ENCODE measurements at places on chromosomes 1 and 21.
A peak's percentile ranks its signal among the peaks of the same experiment; 100 is the strongest.

DNA sequence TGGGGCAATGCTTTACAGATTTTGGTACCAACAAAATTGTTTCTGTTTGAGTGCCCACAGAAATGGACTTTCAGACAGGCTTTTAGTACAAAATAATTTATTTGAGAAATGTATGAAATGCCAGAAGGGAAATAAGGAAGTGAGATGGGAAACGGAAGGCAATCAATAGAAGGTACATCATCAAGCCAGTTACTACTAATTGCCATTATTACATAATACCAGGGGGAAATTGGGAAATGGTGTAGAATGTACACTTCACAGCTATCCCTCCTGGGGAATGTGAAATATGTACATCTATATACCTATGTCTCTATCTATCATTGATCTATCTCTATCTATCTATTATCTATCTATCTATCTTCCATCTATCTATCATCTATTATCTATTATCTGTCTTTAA, 264.6 kb upstream of the B3GALT2 start:
- DNase-seq: no peak

- DNase-seq: no peak
These were observed 1.9 kb downstream of the ADARB1 start for GRCh38 chr21:45076245-45076711.

DNA sequence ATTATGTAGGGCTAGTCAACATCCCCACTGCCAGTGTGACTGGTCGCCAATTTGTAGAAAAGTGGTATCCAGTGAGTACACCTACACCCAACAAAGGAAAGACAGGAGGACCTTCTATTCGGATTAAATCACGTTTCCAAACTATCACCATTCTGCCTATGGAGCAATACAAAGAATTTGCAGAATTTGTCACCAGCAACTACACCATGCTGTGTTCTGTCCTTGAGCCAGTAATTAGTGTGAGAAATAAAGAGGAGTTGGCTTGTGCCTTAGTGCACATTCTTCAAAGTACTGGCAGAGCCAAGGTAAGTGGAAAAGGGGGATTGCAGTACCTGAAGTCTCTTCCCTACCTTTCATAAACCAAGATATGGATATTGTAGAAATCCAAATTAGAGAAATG, 53.8 kb downstream of the CLEC20A start:
- no peak for DNase-seq

GRCh38 chr1:219903353-219903871, 24.9 kb downstream of the SLC30A10 start:
- DNase-seq: no peak

DNA sequence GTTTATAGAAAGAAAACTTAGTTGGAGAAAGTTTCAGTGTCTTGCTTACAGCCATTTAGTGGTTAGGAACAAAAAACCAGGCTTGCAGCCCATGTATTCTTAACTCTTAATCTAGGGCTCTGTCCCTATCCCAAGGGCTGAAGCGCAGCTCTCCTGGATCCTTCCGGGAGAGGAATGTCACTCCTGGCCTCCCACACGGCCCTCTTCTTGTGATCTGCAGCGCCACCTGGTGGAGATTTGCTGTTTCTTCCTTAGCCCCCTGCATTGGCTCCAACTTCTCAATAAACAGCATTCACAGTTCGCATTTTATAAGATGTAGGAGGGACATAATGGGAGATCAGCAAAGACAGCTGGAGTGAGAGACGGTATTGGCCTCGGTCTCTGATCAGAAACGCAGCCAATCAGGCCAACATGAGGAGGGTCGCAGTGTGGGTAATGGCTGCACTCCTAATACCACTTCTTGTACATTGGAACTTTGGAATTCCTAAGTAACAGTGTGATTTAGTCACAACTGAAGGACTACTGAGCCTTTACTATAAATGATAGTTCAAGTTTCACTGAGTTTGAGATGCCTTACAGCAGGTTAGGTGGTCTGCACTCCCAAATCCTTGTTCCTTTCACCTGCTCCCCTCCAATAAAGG, 283.4 kb downstream of the ASTN1 start:
- DNase-seq: peak; percentile 13

- DNase-seq: no peak
These were observed 2.1 kb downstream of the ARHGEF2 start for GRCh38 chr1:155976062-155976912.

- no peak for DNase-seq
These were observed 465 bp upstream of the HSPB7 start for GRCh38 chr1:16018308-16018707.

GRCh38 chr21:29664615-29665014, 275.2 kb downstream of the GRIK1 start:
- no peak for DNase-seq

- no peak for DNase-seq
These were observed 315.4 kb downstream of the MATN1 start for GRCh38 chr1:30407865-30408580.

- DNase-seq: no peak
These were observed 37.7 kb downstream of the CEP170 start for GRCh38 chr1:243217349-243217748.

GRCh38 chr1:88455621-88456256, 228.3 kb upstream of the PKN2 start:
- DNase-seq: no peak

DNA sequence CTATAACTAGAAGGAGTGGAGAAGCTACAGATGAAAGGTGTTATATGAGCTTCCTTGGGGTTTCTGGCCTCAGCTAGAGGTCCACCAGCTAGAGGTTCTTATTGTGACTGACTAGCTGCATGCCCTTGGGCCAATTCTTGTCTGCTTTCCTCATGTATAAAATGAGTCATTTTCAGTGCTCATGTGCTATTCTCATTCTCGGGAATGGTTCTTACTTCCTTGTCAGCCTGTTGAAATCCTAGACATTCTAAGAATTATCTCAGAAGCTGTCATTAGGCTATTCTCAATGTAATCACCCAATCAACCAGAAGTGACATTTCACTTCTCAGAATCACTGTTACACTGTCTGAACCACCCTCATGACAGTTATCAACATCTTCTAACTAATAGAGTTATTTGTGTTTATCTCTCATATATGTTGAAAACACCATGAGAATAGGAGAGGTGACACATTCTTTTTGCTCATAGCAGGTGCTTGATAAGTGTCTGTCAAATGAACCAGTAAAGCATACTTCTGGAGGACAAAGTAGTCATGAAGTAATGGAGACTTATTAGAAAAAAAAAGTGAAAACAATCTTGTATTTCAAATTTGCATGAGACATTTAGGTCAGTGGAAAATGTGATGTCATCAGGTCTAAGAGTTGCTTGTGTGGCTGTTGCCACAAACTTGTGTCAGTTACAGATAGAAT, 122.8 kb upstream of the IVNS1ABP start:
- DNase-seq: peak; percentile 75

DNA sequence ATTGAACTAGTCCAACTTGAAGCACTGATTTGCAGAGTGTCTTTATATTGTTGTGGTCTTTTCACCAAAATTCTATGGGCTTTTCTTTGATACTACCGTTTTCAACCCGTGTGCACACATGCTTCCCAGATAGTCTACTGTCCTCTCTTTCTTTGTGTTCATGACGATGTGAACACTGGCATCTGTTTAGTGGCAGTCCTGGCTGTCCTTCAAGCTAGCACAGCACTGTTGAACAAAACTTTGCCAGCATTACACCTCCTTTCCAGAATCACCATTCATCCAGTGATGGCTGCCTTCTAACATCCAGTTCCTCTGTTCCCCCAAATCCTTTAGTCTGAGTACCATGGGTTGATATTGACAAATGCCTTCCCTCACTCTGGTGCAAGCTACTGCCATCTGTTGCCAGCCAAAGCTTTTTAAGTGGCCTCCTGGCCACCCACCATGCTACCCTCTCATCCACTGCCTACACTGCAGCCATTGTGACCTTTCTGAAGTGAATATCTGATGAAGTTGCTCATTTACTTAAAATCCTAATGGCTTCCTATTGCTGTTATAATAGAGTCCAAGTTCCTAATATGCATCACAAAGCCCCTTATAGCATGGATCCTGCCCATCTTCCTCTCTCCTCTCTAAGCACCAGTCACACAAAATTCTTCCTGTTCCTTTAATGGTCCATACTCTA, 94.3 kb downstream of the NIBAN1 start:
- no peak for DNase-seq

DNA sequence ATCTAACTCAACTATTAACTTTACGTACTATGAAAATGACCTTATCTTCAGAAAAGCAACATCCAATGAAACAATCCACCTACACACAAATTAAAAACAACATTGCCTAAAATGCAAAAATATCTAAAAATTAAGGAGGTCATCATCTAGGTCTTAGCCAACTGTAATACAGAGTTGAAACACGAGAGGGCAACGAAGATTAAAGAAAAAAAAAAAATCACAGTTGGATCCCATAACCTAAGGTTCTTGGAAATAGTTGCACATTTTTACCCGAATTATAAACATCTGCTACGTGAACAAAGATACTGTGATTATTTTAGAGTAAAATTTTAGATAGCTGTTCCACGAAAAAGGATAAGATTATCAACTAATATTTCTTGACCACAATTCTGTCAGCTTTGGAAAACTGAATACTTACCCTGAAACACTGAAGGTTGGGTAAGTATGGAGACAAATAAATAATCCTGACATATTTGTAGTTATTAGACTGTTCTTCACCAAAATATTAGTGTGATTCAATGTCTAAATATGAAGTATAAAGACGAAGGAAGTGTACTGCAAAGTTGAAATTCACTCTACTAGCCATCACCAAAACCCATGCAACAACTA, 88.0 kb upstream of the AK4 start:
- DNase-seq: no peak

DNA sequence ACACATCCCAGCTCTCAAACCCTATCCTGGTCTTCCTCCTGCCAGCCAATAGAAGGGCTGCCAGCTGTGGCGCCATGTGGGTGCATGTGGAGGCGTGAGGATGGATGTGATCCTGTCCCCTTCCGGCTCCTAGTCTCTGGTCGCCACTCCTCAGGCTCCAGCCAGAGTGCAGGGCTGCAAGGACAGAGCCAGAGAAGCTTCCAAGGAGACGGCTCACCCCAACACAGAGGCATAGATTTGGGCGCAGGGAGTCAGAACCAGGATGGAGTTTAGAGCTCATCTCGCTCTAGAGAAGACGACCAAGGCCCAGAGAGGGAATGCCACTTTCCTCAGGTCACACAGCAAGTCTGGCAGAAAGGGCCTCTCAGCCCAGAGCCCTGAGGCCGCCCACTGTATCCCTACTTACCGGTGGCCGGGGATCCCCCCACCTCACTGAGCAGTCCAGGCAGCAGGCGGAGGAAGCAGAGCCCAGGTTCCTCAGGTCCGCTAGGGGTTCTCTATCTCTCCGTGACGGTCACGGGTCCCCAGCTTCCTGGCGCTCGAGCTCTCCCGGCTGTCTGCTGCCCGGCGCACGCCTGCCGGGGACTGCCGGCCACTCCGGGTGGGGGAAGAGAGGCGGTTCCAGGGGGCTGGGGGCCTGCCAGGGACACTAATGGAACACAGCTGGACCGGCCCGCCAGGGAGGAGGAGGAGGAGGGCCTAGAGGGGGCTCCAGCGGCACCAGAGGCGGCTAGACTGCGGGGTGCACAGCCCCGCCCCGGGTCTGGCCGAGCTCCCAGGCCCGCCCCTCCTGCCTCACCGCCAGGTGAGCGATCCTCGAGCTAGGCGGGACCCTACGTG, at the start of gene COL16A1:
TSS of gene COL16A1 (minus strand) at position 587 of the 840 bp plus-strand sequence. CDS start 1,824 bp downstream, outside the sequence.
- no peak for DNase-seq

- no peak for DNase-seq
These were observed 143.4 kb downstream of the ZZZ3 start for GRCh38 chr1:77538956-77539518.

DNA sequence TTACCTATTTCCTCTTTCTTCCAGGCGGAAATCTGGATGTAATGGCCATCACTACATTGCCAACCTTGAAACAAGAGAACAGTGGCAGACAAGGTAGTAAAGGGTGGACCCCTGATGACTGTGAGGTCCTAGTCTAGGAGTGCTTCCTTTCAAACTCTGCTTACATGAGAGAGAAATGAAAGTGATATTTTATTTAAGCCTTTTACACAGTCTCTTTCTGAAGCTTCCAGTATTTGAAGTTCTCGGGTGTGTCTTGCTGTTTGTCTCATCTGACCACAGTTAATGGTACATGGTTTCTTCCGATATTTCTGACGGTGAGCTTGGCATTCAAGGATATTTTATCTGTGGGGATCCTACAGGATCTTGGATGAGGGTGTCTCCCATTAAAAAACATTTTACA, 215.2 kb downstream of the SLC45A1 start:
- DNase-seq: no peak

GRCh38 chr1:22526098-22526497, 37.2 kb upstream of the EPHA8 start:
- DNase-seq: no peak

GRCh38 chr1:115312742-115313141, 25.3 kb downstream of the NGF start:
- no peak for DNase-seq

- DNase-seq: no peak
These were observed 34.4 kb downstream of the NUCKS1 start for GRCh38 chr1:205715628-205716027.

- no peak for DNase-seq
These were observed 83.1 kb downstream of the INTS7 start for GRCh38 chr1:211952299-211952698.

GRCh38 chr1:6108937-6109614, 63.4 kb downstream of the KCNAB2 start:
- no peak for DNase-seq

- no peak for DNase-seq
These were observed 12.8 kb downstream of the WDR3 start for GRCh38 chr1:117942293-117942692.

DNA sequence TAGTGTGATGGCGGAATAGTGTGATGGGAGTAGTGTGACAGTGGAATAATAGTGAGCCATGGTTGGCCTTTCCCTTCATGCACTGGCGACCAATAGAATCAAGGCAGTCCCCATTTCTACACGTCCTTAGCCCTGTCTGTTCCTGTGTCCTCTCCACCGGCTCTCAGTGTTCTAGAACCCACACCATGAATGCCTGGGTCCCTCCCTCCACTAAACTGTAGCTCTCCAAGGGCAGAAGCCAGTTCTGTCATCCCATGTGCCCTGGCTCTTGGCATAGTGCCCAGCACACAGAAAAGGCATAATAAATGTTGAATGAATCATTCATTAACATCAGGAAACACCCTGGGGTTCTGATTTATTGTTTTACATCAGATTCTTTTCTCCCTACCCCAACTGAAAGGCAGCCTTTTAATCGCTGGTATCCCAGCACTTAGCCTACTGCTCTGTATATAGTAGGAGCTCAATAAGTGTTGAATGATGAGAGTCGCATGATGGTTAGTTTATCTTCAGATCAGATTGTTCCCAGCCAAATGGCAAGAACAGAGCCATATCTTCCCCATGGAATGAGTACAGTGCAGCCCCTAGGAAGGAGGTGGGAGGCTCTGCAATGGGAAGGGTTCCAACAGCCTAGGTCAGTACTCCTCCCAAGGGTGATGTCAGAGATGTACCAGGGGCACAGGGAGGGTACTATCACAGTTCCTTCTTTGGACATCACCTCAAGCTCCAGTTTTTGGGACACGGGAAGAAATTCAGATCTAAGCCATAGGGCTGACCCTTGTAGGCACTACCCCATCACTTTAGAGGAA, 325.7 kb downstream of the HHAT start:
- DNase-seq: no peak

DNA sequence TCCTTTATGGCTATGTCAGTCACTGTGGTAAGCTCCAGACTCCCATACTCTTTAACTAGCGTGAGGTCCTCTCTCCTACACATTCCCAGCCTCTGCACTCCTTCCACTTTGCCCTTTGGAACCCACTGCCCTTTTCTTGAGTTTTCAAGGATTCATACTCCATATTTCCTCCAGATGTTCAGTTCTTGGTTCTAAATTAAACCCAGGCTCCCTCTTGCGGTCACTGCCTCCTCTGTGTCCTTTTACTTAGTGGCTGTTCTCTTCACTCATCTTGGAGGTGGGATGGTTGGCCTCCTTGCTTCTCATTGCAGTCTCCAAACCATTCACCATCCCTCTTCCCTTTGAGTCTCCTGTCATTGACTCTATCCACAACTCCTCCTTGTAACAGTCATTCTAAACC, 208.1 kb downstream of the TGFB2 start:
- DNase-seq: no peak

All from pulmonary artery endothelial cell (primary cell).